AG08395 (cell line): ENCODE measurements at places on chromosomes 12 and 14.

- DNase-seq = no peak
These were observed 178.6 kb downstream of the DPF3 start for GRCh38 chr14:72715215-72715849.

GRCh38 chr12:88529531-88530488 lies 50.5 kb downstream of the KITLG start:
- no peak for DNase-seq

GRCh38 chr12:57033431-57033830 lies 16.5 kb downstream of the MYO1A start:
- DNase-seq = no peak

- DNase-seq = no peak
These were observed 491.9 kb downstream of the MED13L start for GRCh38 chr12:115785548-115785947.

DNA sequence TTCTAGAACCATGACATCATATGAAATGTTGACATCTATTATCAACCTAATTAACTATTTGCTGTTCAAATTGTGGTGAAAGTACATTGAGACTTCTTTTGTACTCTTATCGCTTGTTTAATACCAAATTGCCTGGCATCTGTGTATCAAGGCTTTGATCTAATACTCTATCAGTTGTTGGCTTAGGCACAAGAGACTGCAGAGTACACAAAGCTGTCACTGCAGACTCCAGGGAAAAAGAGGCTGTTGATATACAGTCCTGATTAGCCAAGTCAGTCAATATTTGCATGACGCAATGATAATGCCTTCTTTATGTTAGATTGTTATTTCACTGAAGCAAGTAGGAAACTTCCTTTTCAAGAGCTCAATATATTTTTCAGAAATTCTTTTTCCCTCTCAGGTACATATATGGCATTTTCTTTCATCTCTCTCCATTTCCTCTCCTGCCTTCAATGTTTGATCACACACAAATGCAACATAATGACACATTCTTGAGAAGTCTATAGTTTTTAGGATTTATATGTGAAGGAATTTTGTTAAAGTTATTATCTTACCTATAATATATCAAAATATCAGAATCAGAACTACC lies 32.3 kb upstream of the PTCSC3 start:
- no peak for DNase-seq

DNA sequence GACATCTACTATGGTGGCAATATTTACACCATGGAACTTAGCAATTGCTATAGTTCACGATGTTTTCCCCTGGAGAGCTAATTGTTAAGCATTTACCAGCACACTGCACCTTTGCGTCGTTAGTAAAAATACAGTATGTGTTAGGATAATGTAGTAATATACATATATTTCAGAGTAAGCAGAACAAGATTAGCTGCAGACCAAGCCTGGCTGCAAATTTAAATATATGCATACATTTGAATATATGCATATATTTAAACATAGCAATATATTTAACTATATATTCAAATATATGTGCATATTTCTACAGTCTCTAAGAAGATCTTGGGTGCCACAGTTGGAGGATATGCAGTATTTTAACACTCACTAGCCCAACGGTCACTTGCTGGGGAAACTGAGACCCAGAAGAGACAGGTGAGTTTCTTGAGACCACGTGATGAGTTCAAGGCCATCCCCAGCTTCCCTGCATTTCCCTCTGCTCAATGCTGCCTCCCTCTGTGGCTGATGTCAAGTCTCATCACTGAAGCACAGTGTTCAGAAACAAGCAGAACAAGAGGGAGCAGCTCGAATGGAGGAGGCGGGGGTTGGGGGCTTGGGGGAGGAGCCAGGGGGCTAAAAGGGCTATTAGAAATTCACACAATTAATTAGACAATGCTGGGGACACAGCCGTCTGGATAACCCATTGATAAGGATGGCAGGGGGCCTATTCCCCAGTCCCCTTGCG lies 708.0 kb downstream of the MED13L start:
- DNase-seq = no peak

DNA sequence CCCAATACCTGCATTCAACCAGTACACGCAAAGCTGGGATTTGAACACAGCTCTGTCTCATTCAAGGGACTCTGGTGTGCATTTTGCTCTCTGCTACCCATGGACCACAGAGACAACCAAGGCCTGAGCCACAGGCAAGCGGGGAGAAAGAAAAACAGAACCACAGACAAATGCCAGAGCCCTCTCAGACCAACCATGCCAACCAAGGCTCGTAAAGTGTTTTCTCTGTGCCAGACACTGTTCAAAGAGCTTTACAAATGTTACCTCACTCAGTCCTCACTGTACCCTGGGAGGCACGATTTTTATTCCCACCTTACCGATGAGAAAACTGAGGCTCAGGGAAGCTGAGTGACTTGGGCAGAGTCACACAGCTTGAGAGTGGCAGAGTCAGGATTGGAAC lies 32.4 kb upstream of the EML1 start:
- no peak for DNase-seq

DNA sequence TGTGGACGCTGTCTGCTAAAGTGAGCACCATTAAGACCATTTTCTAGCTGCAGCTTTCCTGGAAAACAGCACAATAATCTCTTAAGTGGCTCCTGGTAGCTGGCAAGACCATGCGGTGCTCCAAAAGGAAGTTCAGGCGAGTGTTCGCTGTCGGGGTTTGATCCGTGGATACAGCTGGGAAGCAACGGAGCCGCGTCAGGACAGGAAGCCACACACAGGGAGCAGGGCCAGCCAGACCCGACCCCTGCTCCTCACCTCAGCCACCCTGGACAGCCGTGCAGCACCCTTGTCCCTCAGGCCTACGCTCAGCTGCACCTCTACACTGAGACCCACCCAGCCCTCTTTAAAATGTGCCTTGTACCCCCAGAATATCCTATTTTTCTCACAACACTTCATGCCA lies 19.4 kb downstream of the ZFYVE21 start:
- DNase-seq = no peak

DNA sequence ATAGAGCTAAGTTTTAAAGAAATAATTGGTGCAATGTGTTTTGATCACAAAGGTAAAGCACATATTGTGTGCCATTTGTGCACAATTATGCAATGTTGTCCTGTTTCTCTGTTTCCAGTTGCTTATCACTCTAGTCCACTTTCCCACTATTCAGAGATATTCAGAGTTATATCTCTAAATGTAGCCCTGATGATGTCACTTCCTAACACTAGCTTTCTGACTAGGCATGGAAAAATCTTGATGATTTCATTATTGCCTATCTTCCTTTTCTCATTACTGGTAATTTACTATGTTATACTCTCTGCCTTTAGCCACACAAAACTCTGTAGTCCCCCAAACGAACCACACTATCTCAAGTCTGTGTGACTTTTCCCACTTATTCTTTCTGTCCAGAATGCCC lies 221.2 kb downstream of the TRHDE start:
- no peak for DNase-seq

- no peak for DNase-seq
These were observed 48.1 kb downstream of the KCNK13 start for GRCh38 chr14:90109858-90110257.

- DNase-seq = no peak
These were observed at the start of gene JAG2 for GRCh38 chr14:105168496-105168978. Gene JAG2 (minus strand): TSS chr14:105168776. CDS start chr14:105168420, 356 bp downstream.

- peak; percentile 46 for DNase-seq
These were observed 8.4 kb upstream of the CALM1 start for GRCh38 chr14:90388437-90388836.
